ENCODE measurements at places on chromosomes 7 and 10.

GRCh38 chr7:151590850-151591771, 71.4 kb upstream of the RHEB start:
- DNase-seq, result no peak

DNA sequence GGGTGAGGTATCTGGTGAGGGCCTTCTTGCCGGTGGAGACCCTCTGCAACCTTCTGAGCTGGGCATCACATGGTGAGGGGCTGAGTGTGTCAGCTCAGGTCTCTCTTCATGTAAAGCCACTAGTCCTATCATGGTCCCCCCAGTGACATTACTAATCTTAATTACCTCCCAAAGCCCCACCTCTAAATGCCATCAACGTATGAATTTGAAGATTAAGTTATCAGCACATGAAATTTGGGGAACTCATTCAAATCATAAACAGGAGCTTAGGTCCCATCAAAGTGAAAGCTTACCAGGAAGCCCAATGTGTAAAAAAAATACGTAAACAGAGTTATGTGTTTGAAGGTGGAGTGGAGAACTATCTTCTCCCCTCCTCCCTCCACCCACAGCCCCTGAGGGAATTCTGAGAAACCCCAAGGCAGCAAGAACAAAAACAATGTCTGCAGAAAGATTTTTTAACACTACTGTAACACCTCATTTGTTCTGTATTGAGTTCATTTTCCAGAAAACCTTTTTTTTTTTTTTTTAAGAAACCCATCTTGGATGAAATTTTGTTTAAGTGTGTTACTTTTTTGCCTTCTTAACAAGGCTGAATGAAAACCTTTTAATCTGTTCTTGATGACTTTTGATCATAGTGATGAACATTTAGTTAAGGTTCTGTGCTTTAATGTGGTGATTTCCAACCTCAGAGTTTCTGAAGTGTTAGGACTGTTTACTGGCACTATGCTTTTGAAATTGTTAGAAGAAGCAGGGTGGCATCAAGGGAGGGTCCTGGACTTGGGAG, 19.1 kb upstream of the PCGF5 start:
- DNase-seq, result no peak

DNA sequence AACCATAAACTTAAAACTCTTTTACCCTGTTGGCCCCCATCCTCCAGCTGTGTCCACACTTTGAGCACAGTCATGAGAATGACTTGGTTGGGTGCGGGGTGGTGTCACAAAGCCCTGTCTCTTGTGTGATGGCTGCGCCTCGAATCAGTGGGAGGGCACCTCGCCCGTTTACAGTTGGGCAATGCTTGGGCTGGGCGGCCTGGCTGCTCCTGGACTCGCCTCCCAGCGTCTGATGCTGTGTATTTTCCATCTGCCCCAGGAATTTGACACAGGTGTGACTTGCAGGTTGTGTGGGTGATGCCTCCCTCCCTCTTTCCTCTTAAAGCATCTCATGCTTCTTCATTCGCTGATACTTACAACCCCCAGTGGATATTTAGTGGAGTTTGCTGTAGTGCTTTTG, 33.7 kb downstream of the CHST12 start:
- DNase-seq, result no peak

- peak; percentile 99 for DNase-seq
Measured at GRCh38 chr7:19117091-19117869, at the start of gene TWIST1. Gene TWIST1, minus strand, starts transcription at chr7:19117636. Its CDS starts 315 bp downstream, at chr7:19117321.

DNA sequence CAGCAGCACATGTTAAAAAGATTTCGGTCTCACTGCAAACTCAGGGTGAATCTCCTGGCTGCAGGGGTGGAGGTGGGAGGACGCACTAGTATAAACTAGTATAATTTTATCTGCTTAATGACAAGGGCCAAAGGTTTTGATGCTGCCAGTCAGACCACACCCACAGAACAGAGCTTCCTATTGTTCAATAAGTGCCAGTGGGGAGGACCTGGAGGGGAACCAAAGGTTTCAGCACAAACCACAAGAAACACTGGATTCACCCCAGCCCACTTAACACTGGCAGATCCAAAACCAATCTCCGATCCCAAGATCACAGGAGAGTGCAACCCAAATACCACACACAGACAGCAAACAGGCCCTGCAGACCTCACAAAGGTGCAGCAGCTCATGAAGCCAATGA, 6.6 kb downstream of the VOPP1 start:
- no peak for DNase-seq

GRCh38 chr7:158828133-158829020, 932 bp downstream of the ESYT2 start:
- DNase-seq, result no peak

GRCh38 chr7:95904099-95904498, 131.7 kb downstream of the DYNC1I1 start:
- no peak for DNase-seq

DNA sequence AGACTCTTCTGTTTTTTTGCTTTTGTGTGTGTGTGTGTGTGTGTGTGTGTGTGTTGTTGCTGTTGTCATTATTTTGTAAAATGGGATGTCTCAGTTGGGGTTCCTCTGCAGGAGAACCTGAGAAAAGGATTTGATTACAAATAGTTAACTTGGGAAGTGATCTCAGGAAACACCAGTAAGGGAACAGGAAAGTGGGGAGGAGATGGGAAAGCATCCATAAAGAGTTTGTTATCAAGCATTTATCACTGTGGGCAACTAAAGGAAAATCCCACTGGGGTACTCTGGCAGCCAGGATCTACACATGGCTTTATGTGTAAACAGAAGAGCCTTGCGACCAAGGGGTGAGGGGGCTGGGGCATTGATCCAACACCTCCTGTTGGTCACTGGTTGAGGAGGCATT, 485.4 kb downstream of the KCNMA1 start:
- no peak for DNase-seq

DNA sequence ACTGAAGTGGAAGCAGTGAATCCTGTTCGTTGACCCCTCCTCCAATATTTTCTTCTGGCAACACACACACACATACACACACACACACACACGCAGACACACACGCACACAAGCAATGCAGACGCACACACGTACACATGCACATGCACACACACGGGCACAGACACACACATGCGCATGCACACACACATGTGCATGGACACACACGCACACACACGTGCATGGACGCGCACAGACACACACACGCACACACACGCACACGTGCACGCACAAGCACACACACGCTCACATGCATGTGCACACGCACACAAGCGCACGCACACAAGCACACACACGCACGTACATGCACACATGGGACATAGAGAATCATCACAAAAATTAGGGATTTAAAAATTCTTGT, 488.2 kb upstream of the TPK1 start:
- no peak for DNase-seq

- DNase-seq, result peak; percentile 69
Measured at GRCh38 chr10:104260775-104261115, 6.1 kb downstream of the GSTO1 start.

DNA sequence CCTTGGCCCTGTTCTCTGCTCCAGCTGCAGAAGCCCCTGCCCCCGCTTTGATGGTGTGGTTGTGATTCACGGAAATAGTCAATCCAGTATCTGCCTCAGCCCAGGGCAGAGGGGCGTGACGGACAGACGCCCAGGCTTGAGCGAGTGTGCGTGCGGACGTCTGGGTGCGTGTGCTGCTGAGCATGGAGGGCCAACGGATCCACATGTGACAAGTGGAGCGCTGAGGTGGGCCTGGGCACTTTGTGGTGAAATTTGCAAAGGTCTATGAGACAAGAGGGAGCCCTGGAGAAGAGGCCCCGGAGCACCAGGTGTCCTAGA, 94.4 kb downstream of the WDR37 start:
- no peak for DNase-seq

GRCh38 chr7:48540746-48541145, 369.5 kb downstream of the ABCA13 start:
- DNase-seq, result no peak

- no peak for DNase-seq
Measured at GRCh38 chr7:120865191-120865981, 7.4 kb upstream of the TSPAN12 start.

DNA sequence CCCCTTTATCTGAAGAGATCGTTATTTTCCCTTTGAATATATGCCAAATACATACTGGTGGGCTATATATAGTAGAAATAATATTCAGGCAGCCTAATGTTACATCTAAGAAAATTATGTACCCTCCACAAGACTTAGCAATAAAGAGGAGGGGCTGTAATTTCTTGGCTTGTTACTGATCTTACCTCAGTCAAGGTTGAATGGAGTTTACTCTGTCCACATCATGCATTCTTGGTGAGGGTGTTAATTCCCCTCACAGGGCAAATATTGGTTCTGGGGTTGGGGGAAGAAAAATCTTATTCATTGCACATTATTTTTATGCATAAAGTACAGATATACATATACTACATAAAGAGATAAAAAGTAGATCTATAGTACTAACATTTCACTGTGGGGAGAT, 145.8 kb upstream of the ANK3 start:
- DNase-seq, result no peak

GRCh38 chr10:79411546-79412495, 33.6 kb downstream of the ZCCHC24 start:
- DNase-seq, result no peak

DNA sequence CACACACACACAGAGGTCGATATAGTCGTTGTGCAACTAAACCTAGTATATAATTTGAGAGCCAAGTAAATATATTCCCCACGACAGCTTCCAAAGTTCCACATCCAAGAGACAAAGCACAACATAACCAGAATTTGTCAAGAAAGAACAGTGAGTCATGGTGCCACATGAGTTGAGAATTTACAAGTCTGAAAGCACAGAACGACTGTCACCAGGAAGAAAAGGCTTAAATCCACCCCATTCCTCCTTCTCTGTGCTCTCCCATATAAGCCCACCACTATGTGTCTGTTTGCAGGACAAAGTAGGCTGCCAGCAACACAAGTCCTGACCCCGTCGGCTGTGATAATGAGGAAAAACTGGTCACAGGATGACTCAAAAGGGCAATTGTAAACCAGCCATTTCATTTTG, 32.8 kb downstream of the GSAP start:
- no peak for DNase-seq

DNA sequence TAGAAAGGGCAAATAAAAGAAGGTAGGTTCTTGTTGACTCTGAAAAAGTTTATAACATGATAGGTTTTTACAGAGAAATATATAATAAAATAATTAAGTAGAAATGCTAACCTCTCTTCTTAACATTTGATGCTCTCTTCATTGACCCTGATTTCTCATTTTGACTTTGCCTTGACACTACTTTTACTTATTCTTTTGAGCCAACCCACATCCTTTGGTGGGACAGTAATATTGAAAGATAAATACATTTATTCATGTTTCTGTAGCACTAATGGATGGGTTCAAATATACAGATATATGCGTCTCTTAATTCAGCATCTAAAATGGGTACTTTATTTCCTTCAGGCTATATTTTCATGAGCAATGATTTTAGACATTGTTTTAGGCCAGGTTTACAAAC, 34.4 kb downstream of the DDC start:
- DNase-seq, result no peak

GRCh38 chr10:30818010-30818660, 188.6 kb upstream of the LYZL2 start:
- no peak for DNase-seq

DNA sequence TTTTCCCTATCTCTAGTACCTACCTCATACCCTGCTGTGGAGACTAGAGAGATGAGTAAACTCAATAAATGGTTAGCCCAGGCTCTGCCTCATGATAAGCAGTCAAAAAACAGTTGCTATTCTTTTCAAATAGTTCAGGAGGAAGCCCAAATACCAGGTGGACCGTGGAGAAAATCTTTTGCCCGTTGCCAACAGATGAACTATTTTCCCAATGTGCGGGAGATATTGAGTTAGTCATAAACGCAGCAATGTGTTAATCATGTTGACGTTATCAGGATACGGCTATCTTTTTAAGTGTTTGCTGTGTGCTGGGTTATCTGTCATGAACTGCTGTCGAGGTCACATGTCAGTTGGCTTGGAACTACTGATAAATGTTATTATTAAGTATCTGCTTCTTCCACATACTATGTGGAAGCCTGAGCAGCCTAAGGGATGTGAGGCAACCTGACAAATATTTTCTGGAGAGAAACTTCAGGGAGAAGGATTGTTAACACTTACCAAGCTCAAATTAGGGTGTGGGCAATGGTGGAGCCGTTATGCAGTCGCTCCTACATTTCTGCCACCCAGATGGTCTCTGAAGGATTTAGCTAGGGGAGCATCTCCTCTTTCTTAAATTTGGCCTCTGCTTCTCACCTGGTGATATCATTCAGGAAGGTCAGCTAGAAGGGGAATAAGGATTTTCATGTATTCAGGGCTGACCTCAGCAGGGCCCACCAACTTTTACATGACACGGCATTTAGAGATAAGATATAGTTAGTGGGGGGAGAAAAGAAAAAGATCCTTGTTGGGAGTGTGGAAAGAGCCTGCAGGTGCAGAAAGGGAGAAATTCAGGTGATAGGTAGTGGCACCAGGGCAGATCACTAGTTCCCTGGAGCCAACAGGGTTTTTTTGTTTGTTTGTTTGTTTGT, 33.5 kb upstream of the SLC26A3 start:
- no peak for DNase-seq

DNA sequence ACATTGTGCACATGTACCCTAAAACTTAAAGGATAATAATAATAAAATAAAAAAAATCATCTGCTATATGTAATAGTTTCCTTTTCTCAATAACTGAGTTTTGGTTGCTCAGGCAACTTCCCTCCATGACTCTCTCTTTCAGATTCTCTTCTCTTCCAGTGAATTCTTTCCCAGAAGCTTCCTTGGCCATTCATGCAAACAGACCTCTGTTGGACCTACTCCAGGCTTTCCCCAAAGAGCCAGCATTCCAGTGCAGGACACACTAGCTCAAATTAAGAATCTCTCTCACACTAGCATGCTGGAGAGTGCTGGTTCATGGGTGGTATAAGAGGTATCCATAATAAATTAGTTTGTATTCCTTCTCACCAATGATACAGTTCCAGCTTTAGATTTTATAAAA, 31.0 kb upstream of the ZEB1 start:
- peak; percentile 64 for DNase-seq

- DNase-seq, result no peak
Measured at GRCh38 chr7:45084901-45085618, 3.7 kb downstream of the NACAD start.
